Myocyte (in vitro differentiated cells): ENCODE measurements at places on chromosomes 7 and 10. TPM values are rescaled to one million over a fixed set of nuclear protein-coding genes. Genes with fewer than 3 reads are reported as not detected.

LRRN3 gene
- total RNA-seq, result 5.2 and 26.9 TPM in 2 replicates

FAM24A gene
- total RNA-seq, result not detected in 2 replicates

GPR26 gene
- total RNA-seq, result not detected in 2 replicates

TMEM130 gene
- total RNA-seq, result 0.05 TPM in 1 of 2 replicates, not detected in the other

HNRNPF gene
- 143 and 200 TPM in 2 replicates for total RNA-seq

CYP2C8 gene
- not detected in 2 replicates for total RNA-seq

GATA3 gene
- 0.11 TPM in 1 of 2 replicates, not detected in the other for total RNA-seq

SFRP5 gene
- 0.91 and 1.4 TPM in 2 replicates for total RNA-seq

FGF8 gene
- total RNA-seq, result 0.35 TPM in 1 of 2 replicates, not detected in the other

OR6B1 gene
- 0.03 TPM in 1 of 2 replicates, not detected in the other for total RNA-seq

DDC gene
- total RNA-seq, result not detected in 2 replicates

PKD1L1 gene
- total RNA-seq, result 0.03 and 0.10 TPM in 2 replicates

ITGB8 gene
- 19.7 and 23.6 TPM in 2 replicates for total RNA-seq

PAX4 gene
- not detected in 2 replicates for total RNA-seq

GOLGA7B gene
- 0.29 and 0.42 TPM in 2 replicates for total RNA-seq

TMEM26 gene
- total RNA-seq, result 2.3 and 2.6 TPM in 2 replicates

SFXN3 gene
- total RNA-seq, result 103 and 122 TPM in 2 replicates

DNAH11 gene
- total RNA-seq, result 0.05 and 0.13 TPM in 2 replicates

HIP1 gene
- total RNA-seq, result 26.7 and 59.5 TPM in 2 replicates

TRIM4 gene
- total RNA-seq, result 20.2 and 20.5 TPM in 2 replicates

MEST gene
- 129 and 151 TPM in 2 replicates for total RNA-seq

SPDYE18 gene
- total RNA-seq, result not detected in 2 replicates

ZNF853 gene
- 1.0 and 1.9 TPM in 2 replicates for total RNA-seq

GPER1 gene
- total RNA-seq, result 1.1 and 1.6 TPM in 2 replicates

VDAC2 gene
- total RNA-seq, result 253 and 273 TPM in 2 replicates
